ENCODE measurements at places on chromosomes 3 and 15.

GRCh38 chr15:90716317-90716975 lies 700 bp upstream of the BLM start:
- DNase-seq, result no peak

GRCh38 chr3:177827511-177828207 lies 630.4 kb upstream of the TBL1XR1 start:
- DNase-seq, result no peak

DNA sequence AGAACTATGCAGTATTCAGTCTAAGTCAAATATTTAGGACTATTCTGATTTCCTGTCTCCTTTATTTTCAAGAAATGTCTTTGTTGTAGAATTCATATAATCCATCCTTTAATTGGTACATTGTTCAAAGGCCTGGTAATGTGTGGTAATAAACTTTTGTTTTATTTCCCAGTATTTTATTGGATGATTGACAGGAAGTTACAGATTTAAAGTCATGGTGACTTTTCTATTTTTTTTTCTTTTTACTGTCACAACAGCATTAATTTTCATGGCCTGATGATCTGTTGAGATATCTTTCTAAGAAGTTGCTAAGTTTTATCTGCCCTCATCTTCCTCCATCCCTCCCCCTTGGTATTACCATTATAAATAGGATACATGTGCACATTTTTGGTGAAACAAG lies 161.7 kb downstream of the PTPRG start:
- DNase-seq, result no peak

- no peak for DNase-seq
Observed at GRCh38 chr3:70979983-70980645, 603.4 kb downstream of the FOXP1 start.

- no peak for DNase-seq
Observed at GRCh38 chr3:148084931-148085330, 612.8 kb upstream of the AGTR1 start.

DNA sequence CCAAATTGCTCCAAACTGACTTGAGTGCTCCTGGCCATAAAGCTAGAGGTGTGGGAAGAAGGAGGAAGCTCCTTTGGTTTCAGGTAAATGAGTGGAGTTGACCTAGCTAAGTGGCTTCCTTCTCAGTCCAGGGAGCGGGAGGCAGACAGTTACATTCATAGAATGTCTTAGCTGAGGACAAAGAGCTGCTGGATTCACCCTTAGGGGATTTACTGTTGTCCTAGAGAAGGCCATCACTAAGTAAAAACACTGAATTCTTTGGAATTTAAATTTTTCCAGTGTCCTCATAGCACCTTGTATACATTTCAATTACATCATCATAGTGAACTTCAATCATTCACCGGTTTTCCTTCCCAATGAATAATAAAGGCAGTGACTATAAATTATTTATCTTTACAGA lies 27.3 kb upstream of the NANOGP8 start:
- no peak for DNase-seq

- no peak for DNase-seq
Observed at GRCh38 chr3:114519415-114519814, 225.6 kb downstream of the TIGIT start.

GRCh38 chr3:148106062-148106461 lies 591.6 kb upstream of the AGTR1 start:
- no peak for DNase-seq

DNA sequence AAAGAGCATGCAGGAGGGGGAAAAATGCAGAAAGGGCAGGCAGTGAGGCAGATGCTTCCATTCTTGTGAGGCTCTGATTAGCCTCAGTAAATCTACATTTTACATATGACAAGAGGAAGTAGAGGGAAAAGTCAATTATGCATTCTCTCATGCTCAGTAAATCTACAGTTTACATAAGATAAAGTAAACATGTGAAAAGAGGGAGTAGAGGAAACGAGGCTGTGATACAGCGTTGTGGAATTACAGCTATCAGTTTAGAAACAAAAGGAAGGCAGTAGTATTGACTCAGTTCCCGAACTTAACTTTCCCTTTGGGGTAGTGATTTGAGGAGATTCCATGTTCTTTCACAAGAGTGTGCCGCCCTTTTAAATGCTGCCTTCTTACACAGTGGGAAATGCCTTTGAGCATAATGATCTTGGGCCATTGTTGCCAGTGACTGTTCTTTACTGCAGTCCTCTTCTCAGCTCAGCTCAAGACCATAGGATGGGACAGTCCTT lies 39.3 kb downstream of the OSTN start:
- DNase-seq, result no peak

DNA sequence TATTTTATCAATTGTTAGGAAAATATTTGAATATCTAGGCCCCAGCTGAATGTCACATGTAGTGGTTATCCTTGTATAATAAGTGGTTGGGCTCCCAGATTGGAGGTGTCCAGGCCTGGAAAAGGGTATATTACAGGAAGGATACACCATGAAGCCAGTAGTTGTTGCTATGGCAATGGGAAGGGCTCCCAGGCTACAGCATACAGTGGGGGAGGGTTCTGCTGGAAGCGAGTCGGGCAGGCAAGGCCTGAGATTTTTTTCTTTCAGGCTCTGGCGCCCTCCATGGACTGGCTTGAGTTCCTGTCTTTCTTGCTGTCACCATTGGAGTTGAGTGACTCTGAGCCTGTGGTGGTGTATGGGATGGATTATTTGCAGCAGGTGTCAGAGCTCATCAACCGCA lies 8.9 kb downstream of the ECE2 start:
- DNase-seq, result no peak

GRCh38 chr3:154786724-154787123 lies 293.4 kb upstream of the MME start:
- DNase-seq, result no peak

- DNase-seq, result no peak
Observed at GRCh38 chr3:46500656-46501635, 3.2 kb downstream of the RTP3 start.

- DNase-seq, result no peak
Observed at GRCh38 chr3:69091389-69092029, 6.8 kb downstream of the ARL6IP5 start.

GRCh38 chr3:25474052-25474451 lies 46.0 kb downstream of the RARB start:
- no peak for DNase-seq

DNA sequence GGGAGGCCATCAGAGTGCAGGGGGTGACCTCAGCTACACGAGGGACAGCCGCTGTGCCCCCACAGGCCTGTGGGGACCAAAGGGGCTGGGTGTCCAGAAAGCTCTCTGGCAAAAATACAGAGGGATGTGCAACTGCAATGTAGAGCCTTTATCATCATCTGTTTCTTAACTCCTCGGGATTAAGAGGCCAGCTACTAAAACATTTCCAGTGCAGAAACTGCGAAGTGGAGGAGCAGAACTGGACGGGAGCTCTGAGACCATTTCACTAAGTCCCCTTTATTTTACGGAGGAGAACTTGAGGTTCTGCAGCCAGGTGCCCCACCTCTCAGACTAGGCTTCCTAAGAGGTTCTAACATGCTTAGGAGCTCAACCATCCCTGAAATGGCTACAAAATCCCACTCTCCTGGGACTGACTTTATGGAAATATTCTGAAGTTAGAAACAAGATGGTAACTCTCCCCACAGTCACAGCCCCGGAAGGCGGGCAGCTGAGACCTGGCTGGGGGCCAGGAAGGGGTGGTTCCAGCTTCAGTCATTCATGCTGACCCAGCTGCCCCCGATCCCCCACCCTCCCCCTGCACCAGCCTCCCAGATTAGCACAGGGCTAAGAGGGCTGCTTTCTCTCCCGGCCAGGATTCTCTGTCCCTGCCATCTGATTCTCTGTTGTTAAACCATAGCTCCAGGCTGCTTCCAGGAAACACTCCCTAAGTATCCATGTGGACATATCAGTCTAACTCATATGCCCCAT lies 40.3 kb downstream of the UMPS start:
- no peak for DNase-seq

GRCh38 chr15:32750979-32751378 lies 33.2 kb downstream of the GREM1 start:
- no peak for DNase-seq

DNA sequence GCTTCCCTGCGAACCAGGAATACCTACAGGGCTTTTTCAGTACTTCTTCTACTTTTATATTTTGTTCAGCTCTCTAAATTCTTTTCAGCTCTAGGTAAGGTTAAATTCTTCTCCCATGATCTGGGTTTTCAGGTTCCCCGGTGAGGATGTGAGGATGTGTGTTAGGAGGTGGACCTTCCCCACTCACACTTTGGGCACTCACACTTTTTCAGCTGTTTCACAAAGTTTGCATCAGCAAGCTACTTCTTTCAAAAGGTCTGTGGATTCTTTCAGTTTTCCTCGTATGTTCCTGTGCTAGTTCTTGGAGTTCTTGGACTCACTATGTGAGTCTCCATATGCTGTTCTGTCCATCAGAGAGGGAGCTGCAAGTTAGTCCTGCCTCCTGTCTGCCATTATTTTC lies 13.9 kb upstream of the OR5K2 start:
- DNase-seq, result no peak

DNA sequence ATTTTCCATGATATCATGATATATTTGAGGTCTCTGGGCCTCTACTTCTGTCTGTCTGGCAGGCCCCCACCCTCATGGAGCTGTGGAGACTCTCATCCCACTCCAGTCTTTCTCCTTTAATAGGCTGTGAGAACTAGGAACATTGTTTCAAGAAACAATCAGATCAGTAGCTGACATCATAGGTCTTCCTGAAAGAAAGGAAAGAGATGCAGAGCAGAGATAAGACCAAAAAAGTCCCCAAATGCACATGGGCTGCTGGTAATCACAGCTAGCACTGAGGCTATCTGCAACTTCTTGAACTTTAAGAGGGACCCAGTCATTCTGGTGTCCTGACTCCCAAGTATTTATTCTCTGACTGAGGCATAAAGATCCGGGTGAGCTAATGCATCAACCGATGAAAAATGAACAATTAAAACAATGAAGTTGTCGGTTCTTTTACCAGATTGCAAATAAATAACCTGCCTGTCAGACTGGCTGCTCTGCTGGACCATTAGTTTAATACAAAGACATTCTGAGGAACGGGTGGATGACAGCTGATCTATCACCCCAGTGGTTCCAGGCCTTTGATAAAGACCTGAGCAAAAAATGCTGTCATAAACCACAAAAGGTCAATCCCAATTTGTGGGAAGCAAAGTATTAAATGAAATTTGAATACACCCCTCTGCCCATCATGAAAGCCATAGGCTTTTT lies 780.8 kb upstream of the GOLIM4 start:
- no peak for DNase-seq

DNA sequence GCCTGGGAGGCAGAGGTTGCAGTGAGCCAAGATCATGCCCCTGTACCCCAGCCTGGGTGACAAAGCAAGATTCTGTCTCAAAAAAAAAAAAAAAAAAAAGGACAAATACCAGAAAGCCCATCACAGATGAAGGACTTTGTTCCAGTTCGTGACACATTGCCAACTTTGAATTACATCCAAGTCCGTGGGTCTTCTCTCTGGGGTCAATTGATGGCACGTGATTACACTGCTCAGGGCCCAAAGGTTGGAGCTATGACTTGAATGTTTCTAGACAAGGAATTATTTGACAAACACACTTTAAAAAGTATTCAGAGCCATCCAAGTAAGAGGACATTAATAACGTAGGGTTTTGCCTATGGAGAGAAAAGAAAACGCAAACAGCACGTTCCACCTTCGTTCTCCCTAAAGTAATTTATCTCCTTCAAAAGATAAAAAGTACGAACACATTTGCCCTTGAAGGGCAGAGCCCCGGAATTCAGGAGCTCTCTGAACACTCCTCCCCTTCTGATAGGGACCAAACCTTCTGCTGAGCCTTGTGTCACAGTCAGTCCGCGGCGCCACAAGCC lies 31.3 kb upstream of the ST3GAL6 start:
- no peak for DNase-seq

GRCh38 chr15:40510201-40510600 lies 39.4 kb downstream of the CHST14 start:
- no peak for DNase-seq

- no peak for DNase-seq
Observed at GRCh38 chr15:70670680-70671079, 92.7 kb downstream of the UACA start.

GRCh38 chr3:9750556-9751411 lies 1.0 kb downstream of the OGG1 start:
- DNase-seq, result no peak

- DNase-seq, result no peak
Observed at GRCh38 chr15:75161106-75161916, 40.4 kb upstream of the C15orf39 start.

DNA sequence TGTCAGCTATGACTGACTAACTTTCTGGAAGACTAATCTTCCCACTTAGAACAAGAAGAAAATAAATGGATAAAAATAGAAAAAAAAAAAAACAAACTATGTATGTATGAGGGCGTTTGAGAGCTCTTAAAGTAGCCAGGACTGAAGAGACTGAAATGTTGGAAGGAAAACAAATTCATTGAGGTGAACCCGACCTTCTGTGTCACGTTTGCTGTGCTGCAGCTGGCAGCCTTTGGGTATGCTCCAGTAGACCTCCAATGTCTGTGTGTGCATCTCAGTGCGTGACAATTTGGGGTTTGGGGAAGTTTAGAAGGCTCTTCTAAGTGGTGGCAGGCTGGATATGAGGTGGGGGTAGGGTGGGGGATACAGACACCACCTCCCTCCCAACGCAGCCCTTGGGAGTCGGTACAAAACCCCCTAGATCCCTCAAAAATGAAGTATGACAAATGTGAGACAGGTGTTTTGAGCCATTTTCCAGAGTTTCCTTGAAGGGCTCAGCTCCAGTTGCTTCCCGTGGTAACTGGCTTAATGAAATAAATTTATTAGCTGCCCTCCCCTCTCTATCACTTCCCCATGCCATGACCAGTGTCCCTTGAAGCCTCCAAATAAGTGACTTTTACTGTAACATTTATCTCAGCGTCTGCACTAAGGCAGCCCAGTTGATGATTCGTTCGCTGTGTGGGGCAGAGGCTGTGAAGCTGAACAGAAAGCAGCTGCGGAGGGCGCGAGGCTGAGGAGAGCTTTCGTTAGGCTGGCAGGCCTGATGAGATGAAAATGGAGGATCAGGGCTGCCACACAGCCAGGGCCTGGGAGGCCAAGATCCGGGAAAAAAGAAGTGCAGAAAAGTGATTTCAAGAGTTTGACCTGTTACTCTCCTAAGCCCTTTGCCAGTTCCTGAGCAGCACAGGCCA lies 34.9 kb upstream of the GABRB3 start:
- no peak for DNase-seq

DNA sequence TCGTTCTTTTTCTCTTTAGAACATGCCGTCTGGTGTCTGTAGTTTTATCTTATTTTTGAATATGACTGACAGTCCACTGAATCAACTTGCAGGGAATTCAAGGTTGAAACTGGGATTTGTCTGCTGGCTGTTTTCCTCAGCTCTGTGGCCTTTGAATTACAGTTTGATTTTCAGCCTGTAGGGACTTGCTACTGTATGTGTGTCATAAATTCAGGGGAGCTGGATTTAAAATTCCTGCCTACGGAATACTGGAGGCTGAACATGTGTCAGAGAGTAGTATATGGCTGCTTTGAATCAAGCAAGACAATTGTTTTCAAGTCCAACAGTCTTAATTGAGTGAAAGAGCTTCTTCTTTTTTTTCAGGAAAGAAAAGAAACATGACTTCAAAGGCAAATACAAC lies 33.9 kb downstream of the RARB start:
- DNase-seq, result no peak

Data from coronary artery (tissue), 2 donors.